Mucosa of gallbladder (tissue), 1 donor: ENCODE measurements at places on chromosomes 12 and 14. TPM values are rescaled to one million over a fixed set of nuclear protein-coding genes. Genes with fewer than 3 reads are reported as not detected.

The GPR137C gene
- 0.86 TPM for total RNA-seq

The TUBA1B gene
- 361 TPM for total RNA-seq

- DNase-seq: no peak
Measured at GRCh38 chr14:61670576-61670975, 24.7 kb upstream of the HIF1A start.

The LAG3 gene
- 1.4 TPM for total RNA-seq

DNA sequence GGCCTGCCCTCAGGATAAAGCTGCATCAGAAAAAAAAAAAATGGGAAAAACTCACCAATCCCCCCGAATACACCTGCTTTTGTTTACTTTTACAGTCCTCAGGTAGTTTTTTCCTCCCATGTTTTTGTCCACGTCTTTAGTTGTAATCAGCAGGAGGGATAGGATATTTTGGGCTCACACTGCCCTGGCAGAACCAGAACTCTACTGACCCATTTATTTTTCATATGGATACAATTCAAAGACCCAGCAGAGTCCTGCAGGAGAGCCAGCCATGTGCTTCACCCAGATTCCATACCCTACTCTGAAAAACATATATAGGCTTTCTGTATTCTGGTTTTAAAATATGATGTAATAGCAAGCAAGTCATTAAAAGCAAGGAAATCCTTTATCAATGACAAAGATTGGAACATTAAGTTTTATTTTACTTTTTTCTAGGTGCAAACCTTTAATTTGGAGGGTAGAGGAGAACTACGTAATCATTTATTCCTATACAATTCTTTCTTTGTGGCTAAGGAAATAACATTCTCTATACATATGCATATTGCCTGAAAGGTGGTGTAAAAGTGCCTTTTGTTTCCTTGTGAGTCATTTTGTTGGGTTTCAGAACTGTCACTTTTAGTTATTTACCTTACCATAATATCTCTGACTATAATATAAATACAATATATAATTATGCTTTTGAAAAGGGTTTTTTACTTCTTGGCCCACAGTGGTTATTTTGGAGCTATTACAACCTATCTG is 19.1 kb downstream of the DACT1 start:
- DNase-seq: no peak

The GPRC5D gene
- not detected for total RNA-seq

The ALDH1L2 gene
- 5.1 TPM for total RNA-seq

The GALNT6 gene
- total RNA-seq: 6.2 TPM
